Stimulated activated CD8-positive, alpha-beta memory T cell treated with anti-CD3 and anti-CD28 coated beads, Interleukin-15, amount 100 ng/mL, for 4 hours (primary cell): ENCODE measurements at places on chromosomes 7 and 10.

- DNase-seq, result no peak
Measured at GRCh38 chr10:110995301-110995700, 75.9 kb downstream of the SHOC2 start.

- no peak for DNase-seq
Measured at GRCh38 chr7:89605362-89605761, 548.9 kb upstream of the STEAP1 start.

DNA sequence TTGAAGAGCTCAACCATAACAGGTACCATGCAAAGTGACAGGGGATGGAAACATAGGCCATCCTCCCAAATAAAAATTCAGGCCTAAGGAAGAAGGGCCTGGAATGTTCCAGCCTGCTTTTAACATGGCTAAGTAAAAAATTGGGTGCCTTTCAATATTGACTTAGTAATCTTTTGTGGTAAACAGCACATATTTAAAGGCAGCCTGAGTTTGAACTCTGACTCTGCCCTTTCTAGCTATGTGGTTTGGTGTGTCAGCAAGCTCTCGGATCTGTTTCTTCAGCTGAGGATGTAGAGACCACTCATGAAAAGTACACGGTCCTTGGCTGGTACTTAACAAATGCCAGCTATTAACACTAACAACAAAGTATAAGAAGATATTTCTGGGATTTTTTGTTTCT lies 191.8 kb upstream of the CDCA7L start:
- no peak for DNase-seq

GRCh38 chr10:78224602-78225001 lies 190.9 kb downstream of the RPS24 start:
- DNase-seq, result no peak

DNA sequence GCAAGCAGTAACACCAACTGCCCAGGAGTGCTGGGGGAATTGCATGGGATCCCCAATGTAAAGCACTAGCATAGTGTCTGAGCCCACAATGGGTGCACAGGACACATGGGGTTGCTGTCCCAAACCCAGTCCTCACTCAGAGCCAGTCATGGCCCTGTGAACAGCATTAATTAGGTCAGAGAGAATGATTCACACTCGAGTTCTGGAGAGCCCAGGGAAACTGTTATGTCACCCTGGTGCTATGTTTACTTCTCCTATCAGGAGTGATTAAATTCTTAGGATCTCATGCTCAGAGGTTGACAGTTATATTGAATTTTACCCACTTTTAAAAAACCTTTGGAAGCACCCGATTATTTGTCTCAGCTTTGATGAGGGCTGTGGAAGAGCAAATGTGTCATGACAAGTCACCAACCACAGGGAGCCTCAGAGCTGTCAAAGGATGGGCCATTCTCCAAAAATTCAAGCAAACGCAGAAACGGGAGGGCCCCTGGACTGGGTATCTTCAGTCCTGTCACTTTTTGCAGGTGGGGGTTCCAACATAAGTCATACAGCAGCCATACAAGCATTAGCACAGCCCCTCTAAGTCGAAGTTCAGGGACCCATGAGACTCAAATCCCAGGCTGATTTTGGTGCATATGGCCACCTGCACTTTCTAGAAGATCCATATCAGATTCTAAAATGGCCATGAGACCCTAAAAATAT lies 1.3 kb upstream of the RASSF4 start:
- no peak for DNase-seq

GRCh38 chr7:95688931-95689495 lies 83.3 kb upstream of the DYNC1I1 start:
- no peak for DNase-seq
